ENCODE measurements at places on chromosomes 11 and 22.

- DNase-seq, result no peak
These were observed 93.8 kb upstream of the TOP3B start for GRCh38 chr22:22076361-22076760.

DNA sequence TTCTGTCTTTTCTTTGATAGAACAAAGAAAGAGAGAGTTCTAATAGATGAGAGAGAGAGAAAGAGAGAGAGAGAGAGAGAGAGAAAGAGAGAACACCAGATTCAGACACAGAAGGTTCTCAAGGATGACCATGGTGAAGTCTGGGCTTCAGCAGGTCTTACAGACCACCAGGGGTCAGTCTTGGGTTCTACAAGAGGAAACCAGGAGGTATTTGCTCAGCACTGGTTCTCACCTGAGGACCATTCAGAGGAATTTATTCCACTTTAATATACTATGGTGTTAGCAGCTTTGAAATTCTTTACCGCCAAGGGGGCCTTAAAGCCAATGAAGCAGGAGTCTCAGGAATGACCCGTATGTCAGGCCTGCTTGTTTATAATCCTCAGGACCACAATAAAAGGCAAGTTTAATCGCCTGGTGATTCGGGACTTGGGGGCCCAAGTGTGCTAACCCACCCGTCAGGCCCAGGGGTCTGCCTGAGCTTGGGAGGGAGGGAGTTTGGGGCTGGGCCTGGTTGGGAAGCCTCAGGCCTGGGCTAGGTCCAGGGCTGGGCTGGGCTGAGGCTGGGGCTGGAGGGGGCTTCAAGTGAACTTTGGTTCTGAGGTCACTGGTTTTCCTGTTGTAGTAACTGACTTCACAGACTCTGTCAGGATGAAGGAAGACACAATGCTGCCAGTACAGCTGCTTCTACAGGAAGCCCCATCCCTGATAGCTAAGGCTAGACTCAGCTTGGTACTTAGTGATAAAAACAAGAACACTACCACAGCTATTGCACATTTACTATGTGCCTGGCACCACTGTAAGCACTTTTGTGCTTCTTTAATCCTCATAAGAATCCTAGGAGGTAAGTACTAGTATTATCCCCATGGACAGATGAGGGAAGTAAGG lies 179.2 kb upstream of the ZBED5 start:
- DNase-seq, result no peak

- DNase-seq, result no peak
These were observed 25.7 kb upstream of the OAF start for GRCh38 chr11:120184946-120185705.

DNA sequence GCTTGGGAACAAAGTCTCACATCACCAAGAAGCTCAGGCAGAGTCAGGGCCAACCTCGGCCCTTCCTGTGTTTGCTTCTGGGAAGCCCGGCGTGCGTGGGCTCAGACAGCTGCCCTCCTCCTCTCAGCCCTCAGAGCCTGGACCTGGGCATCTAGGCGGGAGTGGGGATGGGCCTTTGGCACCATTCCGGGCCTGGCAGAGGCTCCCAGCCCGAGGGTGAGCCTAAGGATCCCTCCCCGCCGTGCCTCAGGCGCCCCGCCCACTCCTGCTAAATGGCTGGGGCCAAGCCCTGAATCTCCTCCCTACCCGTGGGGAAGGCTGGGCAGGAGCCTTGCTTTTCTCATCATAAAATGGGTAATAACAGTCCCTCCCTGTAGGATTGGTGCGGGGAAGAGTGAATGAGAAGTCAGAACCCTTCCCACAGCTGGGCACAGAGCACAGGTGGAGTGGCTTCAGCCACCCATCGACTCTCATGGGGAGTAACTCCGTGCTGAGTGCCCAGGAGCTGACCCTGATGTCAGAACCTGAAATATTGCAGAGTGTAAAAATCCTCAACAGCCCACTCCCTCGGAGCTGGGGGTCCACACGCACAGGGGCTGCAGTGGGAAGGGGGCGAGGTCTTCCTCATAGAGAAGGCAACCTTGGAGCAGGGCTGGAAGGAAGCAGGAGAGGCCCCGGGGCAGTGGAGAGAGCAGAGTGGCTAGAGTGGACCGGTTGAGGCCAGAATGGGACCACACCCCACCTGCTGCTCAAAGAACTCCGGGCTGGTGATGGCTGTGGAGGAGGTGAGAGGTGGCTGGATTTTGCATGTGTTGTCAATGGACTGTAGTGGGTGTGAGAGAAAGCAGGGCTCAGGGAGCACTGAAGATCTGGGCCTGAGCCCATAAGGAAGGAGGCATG lies 18.8 kb upstream of the CDKN1C start:
- DNase-seq, result no peak

GRCh38 chr11:78840623-78841022 lies 266.0 kb upstream of the NARS2 start:
- DNase-seq, result no peak

GRCh38 chr22:47878460-47878859 lies 1116.0 kb downstream of the TBC1D22A start:
- no peak for DNase-seq

DNA sequence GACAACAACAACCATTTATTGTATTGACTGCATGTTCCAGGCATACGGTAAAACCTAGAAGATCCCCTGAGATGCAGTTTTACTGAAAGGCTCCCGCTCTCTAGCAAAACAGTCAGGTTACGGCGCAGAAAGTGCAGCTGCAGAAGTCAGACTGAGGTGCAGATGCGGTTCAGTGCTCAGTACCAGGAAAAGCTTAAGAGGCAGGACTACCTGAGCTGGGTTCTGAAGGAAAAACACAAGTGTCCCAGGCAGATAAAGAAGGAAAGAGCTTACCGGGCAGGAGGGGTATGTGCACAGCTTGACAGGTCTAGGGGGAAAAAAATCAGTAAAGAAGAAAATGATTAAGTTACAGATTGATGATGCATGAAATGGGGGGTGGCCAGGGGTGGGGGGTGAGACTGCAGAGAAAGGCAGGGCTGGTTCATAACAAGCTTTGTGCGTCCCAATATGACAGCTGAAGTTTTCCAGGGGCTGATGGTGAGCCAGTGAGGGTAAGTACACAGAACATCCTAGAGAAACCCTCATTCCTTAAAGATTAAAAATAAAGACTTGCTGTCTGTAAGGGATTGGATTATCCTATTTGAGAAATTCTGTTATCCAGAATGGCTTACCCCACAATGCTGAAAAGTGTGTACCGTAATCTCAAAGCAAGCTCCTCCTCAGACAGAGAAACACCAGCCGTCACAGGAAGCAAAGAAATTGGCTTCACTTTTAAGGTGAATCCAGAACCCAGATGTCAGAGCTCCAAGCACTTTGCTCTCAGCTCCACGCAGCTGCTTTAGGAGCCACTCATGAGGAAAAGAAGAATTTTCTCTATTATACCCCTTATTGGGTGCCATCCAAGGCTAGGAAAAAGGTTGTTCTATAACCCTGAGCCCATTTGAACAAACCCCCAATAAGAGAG lies 11.9 kb downstream of the LARGE1 start:
- no peak for DNase-seq

DNA sequence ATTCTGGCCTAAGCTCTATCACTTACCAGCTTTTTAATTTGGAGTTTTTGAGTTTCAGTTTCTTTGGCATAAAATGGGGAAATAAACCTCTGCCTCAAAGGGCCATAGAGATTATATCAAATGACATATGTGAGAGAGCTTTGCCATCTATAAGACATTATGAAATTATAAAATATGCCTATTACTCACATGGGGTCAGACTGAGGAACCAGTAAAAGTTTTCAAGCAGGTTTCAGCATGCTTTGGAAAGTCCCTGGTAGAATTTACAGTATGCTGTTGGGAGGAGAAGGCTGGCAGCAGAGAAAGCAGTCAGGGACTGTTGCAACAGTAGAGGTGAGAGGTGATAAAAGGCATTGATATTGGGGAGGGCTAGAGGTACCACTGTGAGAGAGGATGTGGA lies 13.6 kb upstream of the MTNR1B start:
- no peak for DNase-seq

DNA sequence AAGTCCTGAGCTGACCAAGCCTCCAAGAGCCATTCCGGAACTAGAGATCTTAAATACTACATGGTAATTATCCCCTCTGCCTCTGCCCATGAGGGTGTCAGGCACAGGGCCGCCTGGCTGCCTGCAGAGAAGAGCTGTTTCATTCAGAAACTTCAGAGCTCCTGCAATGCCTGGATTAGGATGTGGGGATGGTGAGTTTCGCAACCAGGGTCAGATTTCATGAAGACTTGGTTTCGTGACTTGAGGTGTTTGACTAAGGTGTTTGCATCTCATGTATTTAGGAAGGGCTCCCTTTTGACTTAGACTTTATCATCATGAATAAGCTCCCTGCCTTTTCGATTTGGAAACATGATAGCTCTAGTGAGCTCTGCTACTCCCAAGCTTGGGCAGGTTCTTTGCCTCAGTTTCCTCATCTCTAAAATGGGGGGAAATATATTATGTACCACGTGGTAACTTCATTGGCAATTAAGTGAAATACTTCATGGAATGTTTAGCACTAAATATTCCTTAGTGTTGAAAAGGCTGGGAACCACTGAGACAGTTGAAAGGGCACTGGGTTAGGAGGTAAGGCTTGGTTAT lies 9.1 kb downstream of the TIMP3 start:
- no peak for DNase-seq

DNA sequence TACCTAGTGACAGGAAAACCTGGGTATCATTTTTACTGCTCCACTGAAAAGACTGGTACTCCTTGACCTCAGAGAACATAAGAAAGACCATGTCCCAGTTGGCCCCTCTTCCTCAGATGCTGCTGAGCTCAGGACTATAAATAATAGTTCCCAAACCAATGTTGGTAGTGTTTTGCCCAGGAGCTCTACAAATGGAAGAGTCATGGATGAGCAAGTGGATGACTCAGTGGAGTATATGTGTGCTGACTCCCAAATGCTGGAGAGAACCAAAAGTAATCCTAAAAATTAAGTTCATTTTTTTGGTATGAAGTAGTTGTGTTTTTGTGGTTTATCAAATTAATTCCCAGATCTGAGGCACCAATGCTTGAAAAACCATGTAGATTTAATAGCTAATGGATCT lies 482.0 kb downstream of the KCNA4 start:
- no peak for DNase-seq

DNA sequence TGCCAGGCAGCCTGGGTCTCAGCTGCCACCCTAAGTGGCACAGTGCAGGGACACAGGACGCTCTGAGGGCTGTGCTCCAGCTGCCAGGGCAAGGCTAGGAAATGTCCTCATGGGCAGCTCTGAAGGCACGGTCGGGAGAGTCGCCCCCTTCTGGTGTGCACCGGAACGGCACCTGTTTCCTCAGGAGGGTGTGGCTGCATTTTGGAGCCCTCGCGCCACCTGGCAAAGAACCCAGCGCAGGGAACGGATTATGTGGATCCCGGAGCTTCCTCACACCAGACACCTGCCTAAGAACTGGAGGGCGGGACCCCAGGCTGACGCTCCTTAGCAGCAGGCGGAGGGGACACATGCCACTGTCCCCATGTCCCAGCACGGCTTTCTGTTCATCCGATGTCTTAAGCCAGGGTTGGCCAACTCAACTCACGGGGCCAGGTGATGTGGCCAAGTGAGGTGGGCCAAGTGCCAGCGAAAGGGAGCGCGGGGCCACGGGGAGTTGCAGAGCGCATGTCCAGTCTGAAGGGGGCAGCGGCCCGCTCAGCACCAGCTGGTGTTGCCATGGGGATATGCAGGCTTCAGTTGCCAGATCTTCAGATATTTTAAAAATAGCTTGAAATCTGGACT lies 5.1 kb upstream of the SLC22A8 start:
- DNase-seq, result no peak

DNA sequence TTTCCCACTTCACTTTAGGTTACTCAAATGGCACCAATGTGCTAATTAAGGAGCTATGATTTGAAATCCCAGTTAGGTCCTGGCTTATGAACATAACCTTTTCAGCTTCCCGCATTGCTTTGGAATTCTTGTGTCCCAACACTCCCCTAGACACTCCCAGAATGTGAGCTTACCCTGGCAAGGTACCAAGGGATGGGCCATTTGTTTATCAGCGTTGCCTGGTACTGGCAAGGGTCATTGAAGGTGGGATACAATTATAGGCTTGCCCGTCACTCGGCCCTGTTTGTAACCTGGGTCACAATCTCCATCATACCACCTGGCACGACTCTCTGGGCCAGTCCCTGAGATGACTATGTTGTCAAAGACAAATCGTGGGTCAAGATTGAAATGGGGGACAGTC lies 5.4 kb downstream of the CSRP3 start:
- DNase-seq, result no peak

GRCh38 chr11:7869467-7869866 lies 61.6 kb downstream of the OR10A6 start:
- no peak for DNase-seq

DNA sequence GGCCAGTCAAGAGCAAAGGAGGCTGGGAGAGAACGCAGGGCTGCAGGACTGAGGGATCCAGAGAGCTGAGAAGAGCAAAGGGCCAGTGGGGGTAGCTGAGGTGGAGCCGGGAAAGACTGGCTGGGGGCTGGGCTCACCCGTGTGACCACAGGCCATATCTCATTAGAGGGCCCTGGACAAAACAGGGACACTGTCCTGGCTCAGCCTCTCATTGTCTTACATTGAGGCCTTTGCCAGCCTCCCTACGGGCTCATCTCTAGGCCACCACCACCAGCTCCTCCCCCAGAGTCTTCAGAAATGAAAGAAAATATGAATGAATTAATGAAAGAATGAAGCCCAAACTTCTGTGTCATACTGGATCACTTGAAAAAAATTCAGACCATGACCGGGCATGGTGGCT lies 9.2 kb downstream of the RAB36 start:
- no peak for DNase-seq

GRCh38 chr11:94845622-94846021 lies 77.5 kb downstream of the AMOTL1 start:
- DNase-seq, result no peak

- no peak for DNase-seq
These were observed 6.6 kb downstream of the PRODH start for GRCh38 chr22:18929459-18929858.

DNA sequence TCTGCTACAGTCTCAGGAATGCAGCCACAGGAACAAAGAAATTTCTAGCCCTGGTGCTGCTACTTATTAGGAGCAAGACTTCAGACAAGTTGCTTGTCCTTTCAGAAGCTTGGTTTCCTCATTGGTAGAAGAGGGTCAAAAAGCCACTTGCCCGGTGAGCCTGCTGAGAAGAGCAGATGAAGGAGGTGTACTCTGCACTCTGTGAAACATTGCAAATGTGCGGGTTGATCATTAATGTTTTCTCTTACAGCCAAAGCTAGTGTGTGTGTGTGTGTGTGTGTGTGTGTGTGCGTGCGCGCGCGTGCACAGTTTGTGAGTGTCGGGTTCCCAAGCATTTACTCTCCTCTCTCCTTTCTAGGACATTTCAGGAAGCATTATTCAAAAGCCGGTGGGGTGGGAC lies 86.3 kb upstream of the NNMT start:
- DNase-seq, result no peak

- no peak for DNase-seq
These were observed 24.2 kb downstream of the MED15 start for GRCh38 chr22:20531404-20532201.

GRCh38 chr11:926341-926916 lies 759 bp downstream of the AP2A2 start:
- DNase-seq, result no peak

GRCh38 chr11:111759778-111760407 lies 6.3 kb downstream of the PPP2R1B start:
- DNase-seq, result no peak

Measured in activated naive CD8-positive, alpha-beta T cell treated with anti-CD3 and anti-CD28 coated beads, Interleukin-2, amount 50 U/mL, for 16 hours (primary cell).